ENCODE measurements at places on chromosomes 7 and 10.

DNA sequence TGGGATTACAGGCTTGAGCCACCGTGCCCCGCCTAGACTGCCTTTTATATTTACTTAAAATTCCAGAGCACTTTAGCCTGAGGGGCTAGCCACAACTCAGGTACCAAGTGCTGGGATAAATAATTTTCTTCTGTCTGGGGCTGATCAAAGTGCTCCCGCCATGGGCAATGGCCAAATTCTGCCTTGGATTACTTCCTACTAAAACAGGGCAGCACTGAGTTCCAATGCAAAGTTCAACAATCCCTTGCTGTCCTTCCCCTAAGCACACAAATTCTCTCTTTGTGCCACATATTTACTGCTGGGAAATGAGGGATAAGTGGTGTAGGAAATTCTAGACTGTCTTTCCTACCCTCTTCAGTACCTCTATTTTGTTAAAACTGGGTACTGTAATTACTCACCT, 34.4 kb upstream of the ZNF92 start:
- no peak for DNase-seq

DNA sequence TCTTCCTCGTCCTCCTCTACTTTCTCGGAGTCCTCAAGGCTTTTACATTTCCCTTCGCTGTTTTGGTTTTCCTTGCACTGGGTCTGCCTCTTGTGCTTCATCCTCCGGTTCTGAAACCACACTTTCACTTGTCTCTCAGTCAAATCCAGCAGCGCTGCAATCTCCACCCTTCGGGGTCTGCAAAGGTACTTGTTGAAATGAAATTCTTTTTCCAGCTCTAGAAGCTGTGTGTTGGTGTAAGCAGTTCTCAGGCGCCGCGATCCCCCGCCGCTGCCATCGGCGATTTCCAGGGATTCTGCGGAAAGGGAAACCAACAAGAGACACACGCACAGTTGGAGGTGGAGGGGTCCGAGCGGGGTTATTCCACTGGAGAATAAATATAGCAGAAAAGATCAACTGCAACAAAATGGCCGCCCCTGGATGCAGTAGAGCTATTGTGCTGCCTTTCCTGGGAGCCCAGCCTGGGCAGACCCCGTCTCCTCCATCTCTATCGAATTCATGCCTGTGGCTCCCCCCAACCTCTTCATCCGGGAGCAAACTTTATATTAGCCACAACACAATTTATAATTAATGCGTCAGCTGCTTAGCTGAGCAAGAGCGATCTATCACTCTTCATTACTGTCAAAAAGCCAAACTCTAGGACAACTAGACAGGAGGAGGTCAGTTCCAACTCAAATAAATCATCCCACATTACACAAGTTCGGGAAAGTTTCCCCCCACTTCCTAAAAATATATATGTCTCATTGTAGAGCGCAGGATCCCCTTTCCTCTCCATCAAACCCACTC, 1.1 kb downstream of the HOXA2 start:
- DNase-seq: no peak

DNA sequence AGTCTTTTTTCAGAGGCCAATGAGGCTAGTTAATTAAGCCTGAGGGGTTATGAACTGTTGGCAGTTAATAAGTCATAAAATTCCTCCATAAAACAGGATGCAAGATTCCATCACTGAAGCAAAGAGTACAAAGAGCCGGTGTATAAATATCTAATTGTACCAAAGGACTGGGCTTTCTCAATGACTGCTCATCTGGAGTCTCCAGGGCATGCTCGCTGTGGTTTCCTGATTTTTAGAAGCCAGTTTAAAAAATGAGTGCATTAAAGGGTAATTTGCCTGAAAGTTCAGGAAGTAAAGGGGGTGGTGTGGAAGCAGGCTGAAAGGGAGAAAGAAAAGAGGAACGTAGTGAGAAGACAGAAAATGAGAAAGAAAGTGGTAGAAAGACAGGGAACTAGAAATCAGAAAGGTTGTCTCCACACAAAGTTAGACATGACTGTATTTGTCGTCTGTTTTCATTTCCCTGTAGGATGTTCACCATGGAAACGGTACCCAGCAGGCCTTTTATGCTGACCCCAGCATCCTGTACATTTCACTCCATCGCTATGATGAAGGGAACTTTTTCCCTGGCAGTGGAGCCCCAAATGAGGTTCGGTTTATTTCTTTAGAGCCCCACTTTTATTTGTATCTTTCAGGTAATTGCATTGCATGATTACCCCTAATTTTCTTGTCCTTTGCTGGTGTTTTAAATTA, 282.3 kb downstream of the TWIST1 start:
- no peak for DNase-seq

DNA sequence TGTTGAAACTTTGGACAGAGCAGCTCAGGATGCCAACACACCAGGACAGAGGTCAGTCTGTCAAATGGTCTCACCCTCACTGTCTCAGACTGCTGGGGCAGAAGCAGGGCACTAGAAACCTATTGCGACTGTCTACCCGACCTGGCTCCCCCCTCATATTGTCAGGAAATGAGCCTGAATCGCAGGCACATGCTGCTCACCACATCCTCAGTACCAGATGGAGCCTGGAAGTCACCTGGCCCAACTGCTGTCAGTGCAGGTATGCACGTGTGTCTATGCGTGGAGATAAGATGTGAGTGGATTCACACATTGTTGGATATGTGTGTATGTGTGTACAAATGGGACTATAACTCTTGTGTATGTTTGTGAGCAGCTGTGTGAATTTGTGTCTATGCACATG, 3.2 kb upstream of the CDHR1 start:
- no peak for DNase-seq

DNA sequence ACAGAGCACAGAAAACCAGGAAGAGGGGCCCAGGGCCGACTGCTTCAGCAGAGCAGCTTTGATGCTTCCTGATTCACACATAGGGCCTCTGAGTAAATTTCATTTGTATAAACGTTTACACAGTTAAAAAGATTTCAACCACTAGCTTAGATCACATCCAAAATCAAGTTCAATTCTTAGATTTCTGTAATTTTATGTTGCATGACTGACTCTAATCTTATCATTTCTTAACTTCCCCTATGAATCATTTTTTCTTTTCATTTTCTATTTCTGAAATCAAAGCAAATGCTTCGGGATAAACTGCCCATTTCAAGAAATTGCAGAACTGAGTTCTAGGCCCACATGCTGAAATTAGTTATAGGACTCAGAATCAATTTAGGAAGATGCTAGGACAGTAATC, 224.7 kb downstream of the INHBA start:
- DNase-seq: no peak

DNA sequence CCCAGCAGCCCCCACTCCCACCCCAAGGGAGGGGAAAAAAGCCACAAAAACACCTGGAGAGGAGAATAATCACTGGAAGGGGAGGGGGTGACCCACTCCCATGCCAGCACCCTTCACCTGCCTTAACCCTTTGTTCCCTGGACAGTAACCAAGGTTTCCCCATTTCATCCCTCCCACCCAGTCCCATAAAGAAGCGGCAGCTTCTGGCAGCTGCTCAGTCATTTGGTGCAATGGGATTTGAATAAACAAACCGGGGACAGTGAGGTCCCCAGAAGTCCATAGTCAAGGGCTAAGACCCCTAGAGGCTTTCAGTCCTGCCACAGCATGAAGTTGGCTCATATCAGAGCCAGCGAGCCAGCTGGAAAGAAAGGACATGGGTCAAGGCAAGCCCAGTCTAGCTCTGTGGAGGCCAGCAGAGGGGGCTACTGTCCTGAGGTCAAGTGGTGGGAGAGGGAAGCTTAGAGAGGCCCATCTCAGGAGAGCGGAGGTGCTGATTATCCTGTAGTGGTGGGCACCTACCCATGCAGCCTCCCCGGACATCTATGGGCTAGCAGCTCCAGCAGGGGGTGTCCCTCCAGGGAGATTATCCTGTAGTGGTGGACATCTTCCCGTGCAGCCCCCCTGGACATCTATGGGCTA, 58.9 kb upstream of the LBX1 start:
- no peak for DNase-seq

- DNase-seq: no peak
Measured at GRCh38 chr7:128160296-128160695, 80.8 kb upstream of the LEP start.

DNA sequence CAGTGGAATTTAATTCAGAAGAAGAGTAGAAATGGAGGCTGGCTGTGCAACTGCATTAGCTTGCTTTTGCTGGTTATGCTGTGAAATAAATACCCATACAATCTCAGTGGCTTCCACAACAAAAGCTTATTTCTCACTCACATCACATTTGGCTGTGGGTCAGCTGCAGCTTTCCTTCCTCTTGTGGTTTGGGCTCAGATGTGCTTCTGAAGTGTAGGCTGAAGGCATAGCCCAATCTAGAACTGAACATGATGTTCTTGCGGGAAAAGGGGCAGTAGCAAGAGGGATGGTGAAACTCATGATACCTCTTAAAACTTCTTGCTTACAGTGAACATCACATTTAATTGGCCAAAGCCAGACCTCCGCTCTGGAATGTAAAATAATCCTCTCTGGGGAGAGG, 119.9 kb downstream of the HECW1 start:
- DNase-seq: no peak

DNA sequence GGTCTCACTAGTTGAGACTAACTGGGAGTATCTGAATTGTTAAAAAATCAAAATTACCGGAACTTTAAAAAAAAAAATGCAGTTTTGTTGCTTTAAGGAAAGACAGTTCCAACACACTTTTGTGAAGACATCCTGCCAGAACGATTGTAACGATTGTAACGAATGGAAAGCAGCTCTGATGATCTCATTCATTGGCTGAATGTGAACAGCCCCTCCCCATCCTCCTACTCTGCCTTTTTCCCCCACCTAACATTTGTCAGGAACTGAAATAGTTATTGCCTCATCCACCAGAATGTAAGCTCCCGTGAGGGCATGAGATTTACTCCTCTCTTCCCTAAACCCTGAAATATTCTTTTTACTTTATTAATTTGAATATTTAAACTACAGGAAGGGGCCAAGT, 23.1 kb upstream of the ZC3HAV1L start:
- DNase-seq: no peak

GRCh38 chr7:135514856-135515255, 5.0 kb upstream of the CNOT4 start:
- no peak for DNase-seq

GRCh38 chr10:22997096-22997495, 69.2 kb downstream of the ARMC3 start:
- no peak for DNase-seq

- DNase-seq: no peak
Measured at GRCh38 chr10:22699976-22700375, 14.4 kb downstream of the PIP4K2A start.

GRCh38 chr10:16449454-16449853, 12.6 kb downstream of the PTER start:
- DNase-seq: no peak

DNA sequence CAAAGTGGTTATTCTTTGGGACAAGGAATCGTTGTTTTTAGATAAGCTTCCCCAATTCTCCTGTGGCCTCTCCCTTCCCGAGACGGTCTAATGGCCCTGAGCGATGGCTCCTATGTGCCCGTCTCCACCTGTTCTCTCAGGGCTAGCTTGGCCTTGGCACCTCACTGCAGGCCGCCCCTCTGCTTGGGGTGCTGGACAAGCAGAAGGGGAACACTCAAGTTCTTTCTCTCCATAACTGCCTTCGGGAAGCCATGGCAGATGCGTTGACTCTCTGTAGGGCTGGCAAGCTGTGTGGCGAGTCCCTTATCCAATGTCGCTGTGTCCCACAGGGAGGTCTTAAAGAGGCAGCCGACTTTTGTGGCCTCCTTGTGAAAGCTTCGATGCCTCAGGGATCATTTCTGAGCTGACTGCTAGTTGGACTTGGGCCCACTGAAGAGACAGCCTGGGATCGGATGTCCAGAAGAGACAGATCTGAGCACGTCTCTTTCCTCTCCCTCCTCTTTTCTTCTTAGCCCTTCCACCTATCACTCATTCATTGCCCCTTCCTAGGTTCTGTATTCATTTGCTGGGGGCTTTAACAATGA, 70.8 kb downstream of the GRK5 start:
- DNase-seq: no peak

DNA sequence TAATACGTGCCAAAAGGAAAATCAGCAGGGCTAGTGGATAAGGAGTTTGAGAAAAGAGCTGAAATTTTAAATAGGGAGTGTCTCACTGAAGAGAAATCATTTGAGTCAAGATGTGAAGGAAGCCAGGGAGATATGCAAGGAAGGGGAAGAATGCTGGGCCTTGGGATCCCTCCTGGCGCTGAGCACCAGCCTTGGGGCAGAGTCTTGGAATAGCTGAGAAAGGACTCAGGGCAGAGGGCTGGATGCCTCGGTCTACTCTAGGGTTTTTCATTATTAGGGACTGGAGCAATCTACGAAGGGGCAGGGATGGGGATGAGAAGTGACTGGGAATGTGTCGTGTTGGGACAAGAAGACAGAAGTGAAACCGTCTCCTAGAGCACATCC, 484 bp downstream of the ZWINT start:
- DNase-seq: no peak

- no peak for DNase-seq
Measured at GRCh38 chr7:35865287-35865686, 64.4 kb downstream of the SEPTIN7 start.

- no peak for DNase-seq
Measured at GRCh38 chr7:127979113-127979727, 52.0 kb downstream of the LRRC4 start.

GRCh38 chr10:23478570-23478969, 39.7 kb downstream of the OTUD1 start:
- DNase-seq: no peak

GRCh38 chr10:70847659-70848360, 32.1 kb downstream of the SGPL1 start:
- no peak for DNase-seq

- DNase-seq: no peak
Measured at GRCh38 chr10:131868436-131868835, 32.4 kb upstream of the PPP2R2D start.

- DNase-seq: no peak
Measured at GRCh38 chr7:30936650-30937245, 25.1 kb downstream of the AQP1 start.

- no peak for DNase-seq
Measured at GRCh38 chr7:3156508-3156907, 112.8 kb upstream of the CARD11 start.

DNA sequence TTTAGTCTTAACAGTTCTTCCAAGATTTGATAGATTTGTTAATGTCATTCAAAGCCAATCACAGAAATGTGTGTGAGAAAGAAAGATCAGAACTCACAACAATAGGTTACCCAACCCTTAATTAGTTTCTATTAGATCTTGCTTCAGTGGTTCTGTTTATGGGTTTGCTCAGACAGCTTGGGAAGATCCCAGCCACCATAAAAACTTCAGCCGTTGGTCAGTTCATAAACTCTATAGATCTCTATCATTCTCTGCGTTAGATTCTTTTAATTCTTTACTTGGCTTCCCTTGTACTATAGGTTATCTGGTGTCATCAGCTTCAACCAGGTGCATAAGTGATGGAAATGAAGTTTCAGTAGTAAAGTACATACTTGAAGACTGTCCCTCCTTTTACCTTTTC, 54.4 kb downstream of the ZNF277 start:
- DNase-seq: no peak

- DNase-seq: no peak
Measured at GRCh38 chr10:15361131-15361530, 10.0 kb downstream of the FAM171A1 start.

GRCh38 chr7:112130729-112131410, 75.3 kb downstream of the DOCK4 start:
- no peak for DNase-seq

- DNase-seq: no peak
Measured at GRCh38 chr7:90994121-90994520, 270.1 kb upstream of the FZD1 start.
